Activated CD8-positive, alpha-beta memory T cell treated with anti-CD3 and anti-CD28 coated beads for 24 hours (primary cell): ENCODE measurements at places on chromosomes 4 and X.

- DNase-seq, result no peak
Observed at GRCh38 chrX:86021652-86022289, 25.6 kb downstream of the CHM start.

DNA sequence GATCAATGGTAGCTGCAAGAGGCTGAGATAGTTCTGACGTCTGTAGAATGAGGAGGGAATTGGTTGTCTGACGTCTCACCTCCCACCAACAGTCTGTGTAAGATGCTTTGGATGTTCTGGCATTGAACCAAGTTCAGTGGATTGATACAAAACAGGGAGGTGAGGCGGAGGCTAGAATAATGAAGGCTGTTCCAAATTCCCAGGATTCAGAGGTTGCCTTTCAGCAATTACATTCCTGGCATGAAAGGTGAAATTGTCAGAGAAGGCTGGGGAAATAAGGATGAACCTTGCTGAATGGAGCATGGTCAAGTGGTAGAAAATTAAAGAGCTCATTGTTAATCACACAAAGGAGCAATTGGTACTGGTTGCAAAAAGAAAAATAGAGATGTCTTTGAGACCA, 241.6 kb downstream of the FBXW7 start:
- no peak for DNase-seq

DNA sequence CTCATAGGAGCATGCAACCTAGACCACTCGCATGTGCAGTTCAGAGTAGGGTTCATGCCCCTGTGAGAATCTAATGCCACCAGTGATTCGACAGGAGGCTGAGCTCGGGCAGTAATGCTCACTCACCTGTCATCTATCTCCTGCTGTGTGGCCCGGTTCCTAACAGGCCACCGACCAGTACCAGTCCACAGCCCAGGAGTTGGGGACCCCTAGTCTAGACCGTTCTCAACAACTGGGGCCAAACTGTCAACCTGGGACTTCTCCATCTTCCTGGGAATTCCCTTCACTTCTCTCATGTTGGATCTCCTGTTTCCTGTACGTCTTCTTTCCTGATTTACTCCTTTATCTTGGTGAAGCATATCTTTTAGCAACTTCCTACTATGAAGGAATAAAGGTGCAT, 79.4 kb upstream of the HELT start:
- no peak for DNase-seq

GRCh38 chr4:156786713-156787112, 184.9 kb downstream of the PDGFC start:
- no peak for DNase-seq

- DNase-seq, result no peak
Observed at GRCh38 chr4:87574996-87575395, 33.3 kb upstream of the DSPP start.

DNA sequence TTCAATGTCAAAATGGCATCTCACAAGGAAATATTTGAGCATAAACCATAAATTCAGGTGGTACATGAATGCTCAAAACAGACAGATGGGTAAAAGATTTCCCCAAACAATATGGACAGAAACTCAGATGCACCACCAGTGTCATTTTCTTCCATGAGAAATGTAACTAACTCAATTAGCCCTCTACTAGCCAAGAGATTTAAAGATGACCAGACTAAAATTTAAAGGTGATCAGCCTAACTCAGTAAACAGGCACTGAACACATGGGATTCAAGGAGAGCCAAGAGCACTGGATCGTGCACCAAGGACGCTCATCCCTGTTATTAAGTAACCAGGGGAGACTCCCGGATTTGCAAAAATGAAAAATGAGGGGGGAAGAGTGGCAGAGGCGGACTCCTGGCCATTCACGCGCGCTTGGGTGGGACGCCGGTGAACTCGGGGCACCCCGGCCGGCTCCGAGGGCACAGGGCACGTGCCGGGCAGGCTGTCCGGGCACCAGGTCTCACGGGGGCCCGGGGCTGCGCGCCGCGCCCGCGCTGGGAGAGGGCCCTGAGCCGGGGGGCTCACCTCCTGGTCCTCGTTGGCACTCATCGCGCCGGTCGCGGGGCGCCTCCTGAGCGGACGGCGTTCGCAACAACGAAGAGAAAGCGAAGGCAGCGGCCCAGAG, 490 bp downstream of the RWDD4 start:
- peak; percentile 82 for DNase-seq

DNA sequence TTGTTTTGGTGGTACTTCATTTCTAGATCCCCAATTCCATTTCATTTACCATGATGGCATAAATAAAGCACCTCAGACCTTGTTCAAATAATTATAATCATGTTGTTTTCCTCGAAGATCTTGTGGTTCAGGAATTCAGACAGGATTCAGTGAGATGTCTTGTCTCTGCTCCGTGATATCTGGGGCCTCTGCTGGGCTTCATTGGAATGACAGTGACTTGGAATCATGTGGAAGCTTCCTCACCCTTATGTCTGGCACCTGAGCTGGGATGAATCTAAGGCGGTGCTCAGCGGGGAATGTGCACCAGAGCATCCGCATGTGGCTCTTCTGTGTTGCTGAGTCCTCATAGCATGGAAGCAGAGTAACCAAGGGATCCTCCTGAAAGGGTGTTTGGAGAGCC, 132.2 kb downstream of the VEGFC start:
- no peak for DNase-seq

DNA sequence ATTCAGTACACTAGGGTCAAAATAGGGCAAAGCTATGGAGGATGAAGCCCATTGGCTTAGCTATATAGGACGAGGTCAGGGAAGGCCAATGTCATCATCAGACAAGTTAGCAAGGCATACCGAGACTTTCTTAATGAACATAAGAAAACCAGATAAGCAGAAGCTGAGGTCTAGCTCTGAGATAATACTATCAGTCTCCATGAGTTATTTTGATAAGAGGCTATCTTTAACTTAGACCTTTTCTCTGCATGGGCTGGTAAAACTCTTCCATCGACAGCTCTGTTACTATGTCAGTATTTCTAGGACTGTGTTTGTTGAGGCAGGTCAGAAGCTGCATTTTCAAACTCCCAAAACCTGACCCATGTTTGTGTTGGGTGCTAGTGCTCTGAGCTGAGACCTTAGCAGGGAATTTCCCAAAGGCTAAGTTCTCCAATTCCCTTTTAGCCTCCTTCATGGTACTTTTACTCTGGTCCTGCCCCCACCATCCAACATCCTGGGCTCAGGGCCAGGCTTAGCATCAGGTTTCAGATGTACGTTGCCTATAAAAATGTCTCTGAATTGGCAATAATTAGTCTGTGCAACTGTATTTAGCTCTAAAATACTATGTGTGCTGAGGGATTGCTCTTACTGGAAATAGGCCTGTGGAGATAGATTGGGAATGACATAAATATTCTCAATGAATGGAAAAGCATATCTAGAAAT, 29.3 kb upstream of the LRAT start:
- no peak for DNase-seq
